ENCODE measurements at places on chromosomes 4 and X.

- DNase-seq = no peak
Observed at GRCh38 chrX:43386875-43387274, 269.2 kb upstream of the MAOA start.

DNA sequence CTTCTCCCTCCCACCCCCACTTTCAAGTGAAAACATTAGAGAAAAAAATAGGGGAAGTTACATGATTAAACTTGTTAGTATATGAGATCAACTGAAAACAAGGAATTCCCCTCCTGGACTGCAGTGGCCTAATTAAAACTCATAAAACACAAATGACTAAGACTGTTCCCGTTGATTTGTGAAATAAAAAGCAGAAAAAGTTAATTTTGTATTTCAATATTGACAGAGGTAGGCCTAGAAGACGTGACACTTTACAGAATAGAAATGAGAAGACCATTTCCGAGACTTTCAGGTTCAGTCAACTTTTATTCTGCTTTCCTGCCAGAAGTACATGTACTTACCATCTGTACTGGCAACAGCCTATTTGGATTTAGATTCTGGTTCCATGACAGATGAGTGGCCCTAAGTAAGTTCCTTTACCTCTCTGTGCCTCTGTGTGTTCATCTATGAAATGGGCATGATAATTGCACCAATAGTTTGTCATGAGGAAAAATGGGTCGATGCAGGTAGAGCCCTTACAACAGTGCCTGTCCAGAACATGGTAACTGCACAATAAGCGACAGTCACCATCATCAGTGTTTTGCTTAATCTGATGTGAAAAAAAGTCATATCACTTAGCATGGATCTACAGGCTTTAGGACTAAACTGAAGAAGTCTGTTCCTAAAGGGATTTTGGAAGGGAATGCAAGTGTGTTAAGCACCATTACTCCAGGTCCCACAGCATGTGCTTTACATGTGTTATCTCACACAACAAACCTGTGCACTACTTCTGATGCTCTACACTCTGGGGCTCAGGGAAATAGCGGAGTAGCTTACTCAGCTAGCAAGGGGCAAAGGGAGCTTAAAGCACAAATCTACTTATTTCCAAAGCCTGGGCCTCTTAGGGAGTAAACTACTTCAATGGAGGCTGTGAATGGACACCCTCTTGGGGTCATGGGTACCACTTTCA lies 562.3 kb upstream of the DIPK2B start:
- no peak for DNase-seq

- no peak for DNase-seq
Observed at GRCh38 chr4:111778543-111778942, 366.7 kb upstream of the FAM241A start.

GRCh38 chr4:112170451-112170993 lies 25.3 kb downstream of the FAM241A start:
- DNase-seq = no peak

DNA sequence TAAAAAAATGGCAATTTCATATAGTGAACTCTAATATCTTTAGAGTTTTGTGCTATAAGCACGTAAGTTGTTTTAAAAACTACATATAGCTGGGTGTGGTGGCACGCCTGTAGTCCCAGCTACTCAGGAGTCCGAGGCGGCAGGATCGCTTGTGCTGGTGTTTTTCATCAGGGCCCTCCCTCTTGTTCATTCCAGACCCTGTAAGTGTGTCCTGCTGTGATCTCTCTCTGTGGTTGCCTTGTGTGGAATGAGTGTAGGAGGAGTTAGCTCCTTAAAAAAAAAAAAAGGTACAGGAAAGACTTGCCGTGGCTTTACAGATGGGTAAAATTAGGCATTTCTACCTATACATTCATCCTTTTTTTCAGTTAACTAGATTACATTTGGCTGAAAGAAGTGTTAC lies 35.4 kb downstream of the RBBP7 start:
- DNase-seq = no peak

DNA sequence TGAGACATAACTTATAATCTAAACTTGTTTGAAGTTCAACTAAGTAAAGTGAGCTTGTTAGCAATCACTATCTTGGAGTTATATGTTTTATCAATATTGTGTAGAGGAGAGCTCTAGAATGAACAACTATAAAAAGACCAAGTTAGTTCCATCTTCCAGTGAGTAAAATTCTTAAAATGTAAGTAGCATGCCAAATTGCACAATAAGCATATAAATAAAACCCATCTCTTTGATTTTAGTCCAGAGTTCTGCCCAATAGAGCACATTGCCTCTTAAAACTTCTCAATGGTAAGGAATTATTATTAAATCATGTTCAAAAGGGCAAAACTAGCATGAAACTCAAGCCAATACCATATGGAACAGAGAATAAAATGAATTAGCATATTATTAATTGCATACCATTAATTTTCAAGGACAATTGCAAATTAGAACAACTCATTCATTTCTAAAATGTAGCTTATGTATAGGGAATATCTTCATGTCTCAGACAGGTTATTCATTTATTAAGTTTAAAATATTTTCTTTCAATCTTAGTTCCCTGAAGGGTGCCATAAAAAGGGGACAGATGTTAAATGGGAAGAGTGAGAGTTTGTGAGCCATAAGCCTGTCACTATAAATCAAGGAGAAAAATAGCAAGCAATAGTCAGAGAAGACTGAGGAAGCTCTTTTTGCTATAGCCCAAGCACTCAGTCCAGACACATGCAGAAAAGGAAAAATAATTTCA lies 507.6 kb downstream of the CENPC start:
- DNase-seq = no peak
